NCI-H187 treated with DMSO at 0.1 percent for 48 hours (cell line): ENCODE measurements at places on chromosomes 3 and 15.

- no peak for DNase-seq
These were observed 9.9 kb downstream of the AMOTL2 start for GRCh38 chr3:134364061-134364935.

DNA sequence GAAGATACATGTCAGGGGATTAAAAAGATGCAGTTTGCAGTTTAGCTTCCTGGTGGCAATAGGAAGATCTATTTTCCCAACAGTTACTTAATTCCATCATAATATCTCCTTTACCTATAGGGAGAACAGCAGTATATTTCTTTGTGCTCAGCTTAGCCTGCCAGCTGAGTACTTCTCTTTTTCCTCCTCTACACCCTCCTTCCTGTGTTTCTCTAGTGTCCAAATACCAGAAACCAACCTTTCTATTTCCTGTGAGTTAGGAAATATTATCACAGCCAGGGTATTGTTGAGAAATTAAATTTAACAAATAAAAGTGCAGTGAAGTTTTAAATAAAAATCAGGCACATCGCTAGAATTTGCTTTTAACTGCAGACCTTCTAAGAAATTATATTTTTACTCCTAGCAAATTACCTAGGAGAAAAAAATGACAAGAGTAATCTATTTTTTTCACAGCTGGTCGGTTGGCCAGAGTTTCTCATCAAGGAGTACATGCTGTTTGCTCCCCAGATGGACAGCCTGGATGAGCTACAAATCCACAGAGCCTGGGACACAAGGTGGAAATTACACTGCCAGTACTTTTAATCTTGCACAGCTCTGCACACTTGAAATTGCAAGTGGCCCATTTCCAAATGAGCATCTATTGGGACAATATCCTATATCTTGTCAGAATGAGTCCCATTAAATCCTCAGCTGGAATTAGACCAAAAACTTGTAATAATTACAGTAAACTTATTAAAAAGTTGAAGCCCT, 185.2 kb upstream of the CFAP20DC start:
- DNase-seq: no peak

DNA sequence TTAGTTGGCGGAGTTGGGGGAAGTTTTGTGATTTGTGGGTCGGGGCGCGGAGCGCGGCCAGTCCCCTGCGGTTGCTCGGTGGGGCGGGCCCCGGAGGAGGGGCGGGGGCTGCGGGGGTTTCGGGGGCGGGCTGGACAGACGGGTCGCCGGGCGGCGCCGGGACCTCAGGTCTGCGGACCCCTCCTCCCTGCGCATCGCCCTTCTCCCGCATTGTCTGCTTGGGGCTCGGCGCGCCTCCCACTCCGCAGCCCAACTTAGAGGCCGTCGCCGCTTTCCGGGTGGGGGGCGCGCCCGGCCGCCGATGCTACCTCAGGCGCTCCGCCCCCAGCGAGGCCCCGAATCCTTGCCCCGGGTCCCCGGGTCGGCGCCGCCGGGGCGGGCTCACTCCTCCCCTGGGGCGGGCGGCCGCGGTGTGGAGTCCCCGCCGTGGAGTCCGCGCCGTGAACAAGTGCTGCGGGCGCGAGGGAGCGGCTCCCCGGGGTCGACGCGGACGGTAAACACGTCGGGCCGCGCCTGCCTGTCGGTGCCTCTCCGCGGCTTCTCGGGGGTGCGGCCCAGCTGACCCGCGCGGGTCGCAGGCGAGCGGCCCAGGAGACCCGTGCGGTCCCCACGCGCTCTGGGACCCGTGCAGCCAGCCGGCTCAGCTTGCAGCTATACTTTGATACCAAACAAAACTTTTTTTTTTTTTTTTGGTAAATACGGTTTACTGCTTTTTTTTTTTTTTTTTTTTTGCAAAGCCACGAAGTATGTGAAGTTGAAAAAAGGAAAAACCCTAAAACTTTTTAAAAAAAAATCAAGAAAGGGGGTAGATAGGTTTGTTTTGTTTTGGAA, 624 bp downstream of the AKAP13 start:
- DNase-seq: no peak

DNA sequence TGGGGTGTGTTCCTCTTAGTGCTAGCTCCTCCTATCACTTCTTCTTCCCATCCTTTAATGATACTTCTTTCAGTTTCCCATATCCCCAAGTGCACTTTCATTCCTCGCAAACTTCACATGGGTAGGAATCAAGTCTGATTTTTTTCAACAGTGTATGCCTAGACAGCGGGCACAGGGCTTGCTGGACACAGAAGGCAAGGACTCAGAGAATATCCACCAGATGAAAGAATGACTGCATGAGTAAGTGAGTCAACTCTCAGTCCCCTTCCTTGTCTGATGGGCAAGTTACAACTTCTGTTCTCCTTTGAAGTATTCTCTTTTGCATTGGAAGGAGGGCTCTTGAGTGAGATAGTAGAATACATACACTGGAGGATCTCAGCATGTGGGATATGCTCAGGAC, 3.1 kb upstream of the SQOR start:
- no peak for DNase-seq

- DNase-seq: no peak
These were observed 13.4 kb upstream of the TBC1D5 start for GRCh38 chr3:17755836-17756235.

DNA sequence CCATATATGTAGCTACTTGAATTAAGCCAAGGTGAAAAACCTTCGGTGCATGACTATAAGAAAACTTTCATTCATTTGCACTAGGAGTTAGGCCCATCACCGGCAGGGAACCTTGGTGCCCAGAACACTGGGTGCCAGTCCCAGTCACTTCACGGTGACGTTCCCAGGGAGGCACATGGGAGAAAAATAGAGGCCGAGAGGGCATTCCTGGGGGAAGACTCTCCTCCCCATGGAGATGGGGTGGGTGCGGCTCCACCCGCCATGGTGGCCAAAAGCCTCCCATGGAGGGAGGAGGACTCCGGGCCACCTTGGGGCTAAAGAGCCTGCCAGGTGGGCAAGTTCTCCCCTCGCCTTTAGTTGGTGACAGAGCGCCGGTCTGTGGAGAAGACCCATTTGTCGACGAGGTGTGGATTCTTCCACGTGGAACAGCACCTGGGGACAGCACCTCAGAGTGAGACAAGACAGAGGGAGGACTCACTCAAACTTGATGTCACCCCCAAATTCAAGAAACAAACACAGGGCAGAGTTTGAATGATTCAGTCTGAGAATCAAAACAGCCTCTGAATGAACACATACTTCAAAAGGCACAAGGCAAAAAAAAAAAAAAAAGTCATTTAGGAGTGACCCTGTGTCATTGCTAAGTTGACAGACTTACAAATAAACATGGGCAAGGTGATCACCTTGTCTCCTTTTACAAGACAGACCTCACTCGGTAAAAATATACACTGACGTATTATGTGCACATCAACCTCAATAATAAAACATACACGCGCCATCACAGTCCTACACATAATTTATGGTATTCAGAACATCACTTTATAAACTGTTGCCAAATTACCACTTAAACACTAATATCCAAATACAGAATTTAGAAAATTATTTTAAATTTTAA, 38.6 kb downstream of the ZXDC start:
- no peak for DNase-seq

DNA sequence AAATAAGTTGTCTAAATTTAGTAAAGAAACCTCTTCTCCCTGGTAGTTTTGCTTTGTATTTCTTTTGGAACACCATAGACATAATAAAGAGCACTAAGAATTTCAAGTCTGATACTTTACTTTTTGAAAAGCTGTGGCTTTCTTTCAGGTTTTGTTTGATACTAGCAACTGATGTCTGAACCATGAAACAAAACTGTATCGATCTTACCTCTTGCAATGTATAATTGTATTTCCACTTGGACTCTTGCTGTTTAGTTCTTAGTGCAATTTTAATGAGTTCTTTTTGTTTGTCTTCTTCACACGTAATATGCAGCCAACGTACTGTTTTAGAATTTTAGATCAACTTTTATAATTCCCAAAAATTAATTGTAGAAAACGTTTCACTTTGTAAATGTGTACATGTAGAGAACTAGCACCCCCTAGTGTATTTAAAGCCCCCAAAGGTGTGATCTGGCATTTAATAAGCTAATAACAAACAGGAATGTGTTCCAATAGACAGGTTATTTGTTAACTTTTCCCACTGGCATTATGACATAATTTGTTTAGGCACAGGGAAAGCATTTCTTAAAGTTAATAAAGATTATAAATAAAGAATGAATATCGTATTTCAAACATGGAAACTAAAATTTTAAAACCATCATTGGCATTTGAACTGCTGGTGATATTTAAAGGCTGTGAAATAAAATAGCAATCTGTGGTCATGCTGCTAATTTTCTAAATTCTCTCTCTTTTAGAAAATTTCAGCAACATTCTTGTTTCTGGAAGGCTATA, 289.1 kb upstream of the DNAJC19 start:
- no peak for DNase-seq

- DNase-seq: no peak
These were observed 172.7 kb upstream of the TP63 start for GRCh38 chr3:189458528-189458927.

DNA sequence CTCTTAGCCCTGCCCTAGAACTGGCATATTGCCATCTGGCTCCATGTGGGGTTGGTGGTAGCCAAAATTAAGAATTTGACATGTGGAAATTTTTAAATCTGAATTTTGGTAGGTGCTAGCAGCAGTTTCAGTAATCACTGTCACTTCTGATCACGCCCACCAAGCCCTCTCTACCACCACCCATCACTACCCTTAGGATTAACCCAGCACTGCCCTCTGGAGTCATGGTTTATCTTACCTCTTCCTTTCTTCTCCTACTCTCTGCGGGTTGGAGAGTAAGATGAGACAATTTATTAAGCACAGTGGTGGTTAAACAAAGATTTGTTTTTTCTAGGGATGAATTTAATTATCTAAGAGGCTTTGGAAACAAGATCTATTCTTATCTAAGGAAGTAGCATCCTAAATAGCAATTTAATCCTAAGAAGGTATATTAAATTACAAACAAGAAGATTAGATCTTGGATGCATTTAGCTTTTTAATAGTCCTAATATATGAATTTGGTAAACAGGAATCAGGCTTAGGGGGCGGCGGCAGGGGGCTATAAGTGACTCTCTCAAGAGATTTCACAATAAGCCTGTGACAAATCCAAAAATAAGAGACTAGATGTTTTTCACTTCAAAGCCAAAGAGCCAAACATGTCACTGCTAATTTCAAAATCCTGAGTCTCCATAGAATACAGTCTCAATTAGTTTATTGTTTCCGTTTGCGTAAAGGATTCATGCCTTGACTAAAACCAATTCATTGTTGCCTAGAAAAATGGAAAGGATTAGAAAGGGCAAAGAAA, 498.4 kb upstream of the UBE2E2 start:
- no peak for DNase-seq

- no peak for DNase-seq
These were observed 62.0 kb downstream of the DAPK2 start for GRCh38 chr15:63984331-63984730.

- no peak for DNase-seq
These were observed 268.3 kb downstream of the UACA start for GRCh38 chr15:70494852-70495571.

DNA sequence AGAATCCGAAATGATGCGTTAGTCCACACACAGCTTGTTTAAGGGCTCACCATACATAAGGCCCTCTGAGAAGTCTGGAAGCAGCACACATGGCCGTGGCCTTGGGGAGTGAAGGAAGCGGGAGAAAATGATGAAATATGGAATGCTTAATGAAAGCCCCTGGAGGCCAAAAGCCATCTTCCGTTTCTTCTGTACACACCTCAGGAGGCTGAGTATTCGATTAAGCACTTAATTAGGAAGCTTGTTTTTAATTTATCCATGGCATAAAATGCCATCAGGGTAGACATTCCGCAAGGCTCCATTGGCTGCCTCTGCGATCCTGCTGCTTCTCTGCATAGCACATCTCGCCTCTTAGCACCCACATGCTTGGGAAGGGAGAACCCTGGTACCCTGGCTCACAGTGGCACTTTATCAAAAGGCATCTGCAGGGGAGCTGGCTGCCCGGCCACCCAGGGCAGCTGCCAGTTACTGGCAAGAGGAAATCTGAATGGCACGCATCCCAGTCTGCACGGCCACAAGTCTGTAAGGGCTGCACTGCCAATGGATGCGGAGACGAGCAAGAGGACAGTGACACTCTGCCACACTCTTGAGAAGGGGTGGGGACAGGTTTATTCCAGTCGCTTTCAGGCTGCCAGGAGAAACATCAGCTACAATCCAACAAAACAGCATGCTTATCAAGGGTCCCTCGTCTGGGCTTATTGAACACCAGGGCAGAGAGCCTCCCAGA, 356.2 kb downstream of the OCA2 start:
- no peak for DNase-seq

DNA sequence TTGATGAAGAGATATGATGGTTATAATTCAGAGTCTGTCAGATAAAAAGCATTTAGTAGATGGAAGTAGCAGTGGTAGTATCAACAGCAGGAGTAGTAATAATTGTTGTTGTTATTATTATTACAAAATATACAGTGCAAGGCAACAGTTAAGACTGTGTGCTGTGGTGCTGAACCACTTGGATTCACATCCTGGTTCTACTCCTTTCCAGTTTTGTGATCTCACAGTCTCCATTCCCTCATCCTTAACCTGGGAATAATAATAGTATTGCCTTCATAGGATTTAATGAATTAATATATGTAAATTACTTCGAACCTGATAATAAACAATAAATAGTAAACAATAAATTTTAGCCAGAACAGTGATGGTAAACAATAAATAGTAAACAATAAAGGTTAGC, 37.1 kb upstream of the TSC22D2 start:
- DNase-seq: no peak

DNA sequence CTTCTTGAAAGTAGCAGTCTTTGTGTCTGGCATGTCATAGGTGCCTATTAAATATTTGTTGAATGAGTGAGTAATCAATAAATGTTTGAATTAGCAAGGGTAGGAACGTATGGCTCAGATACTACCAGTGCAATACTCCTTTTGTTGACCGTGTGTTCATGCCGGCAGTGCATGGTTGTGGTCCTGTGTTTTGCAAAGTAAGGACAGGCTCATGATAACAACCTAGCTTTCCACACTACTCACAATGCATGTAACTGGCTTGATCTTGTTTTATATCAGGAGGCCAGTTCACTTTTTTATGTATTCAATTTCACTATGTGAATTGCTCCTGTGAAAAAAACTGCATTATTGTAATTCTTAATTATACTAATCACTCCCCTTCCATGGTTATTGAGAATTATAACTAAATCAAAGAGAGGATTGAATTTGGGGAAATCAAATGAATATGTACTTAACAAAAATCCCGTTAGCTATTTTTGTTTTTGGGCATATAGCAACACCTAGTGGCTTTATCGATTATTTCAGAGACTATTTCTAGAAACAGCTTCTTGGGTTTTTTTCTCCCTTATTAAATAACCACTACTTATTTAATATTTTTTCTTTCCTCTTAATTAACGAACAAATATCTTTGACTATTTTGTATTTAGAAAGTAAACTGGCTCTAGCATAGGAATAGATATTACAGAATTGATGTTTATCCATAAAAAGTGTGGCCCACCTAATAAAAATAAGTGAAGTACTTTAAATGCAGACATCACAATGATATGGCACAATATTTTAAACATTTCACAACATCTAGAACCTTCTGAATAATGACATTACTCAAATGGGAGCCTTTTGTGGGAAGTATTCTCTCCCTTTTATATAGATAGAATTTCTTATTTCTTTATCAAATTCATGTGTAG, 218.5 kb downstream of the BBX start:
- DNase-seq: no peak

- DNase-seq: no peak
These were observed 37.3 kb upstream of the BFSP2 start for GRCh38 chr3:133362539-133362938.
